ENCODE measurements at places on chromosomes 12 and 14.

- DNase-seq, result no peak
Measured at GRCh38 chr12:54977857-54978256, 6.7 kb downstream of the TESPA1 start.

DNA sequence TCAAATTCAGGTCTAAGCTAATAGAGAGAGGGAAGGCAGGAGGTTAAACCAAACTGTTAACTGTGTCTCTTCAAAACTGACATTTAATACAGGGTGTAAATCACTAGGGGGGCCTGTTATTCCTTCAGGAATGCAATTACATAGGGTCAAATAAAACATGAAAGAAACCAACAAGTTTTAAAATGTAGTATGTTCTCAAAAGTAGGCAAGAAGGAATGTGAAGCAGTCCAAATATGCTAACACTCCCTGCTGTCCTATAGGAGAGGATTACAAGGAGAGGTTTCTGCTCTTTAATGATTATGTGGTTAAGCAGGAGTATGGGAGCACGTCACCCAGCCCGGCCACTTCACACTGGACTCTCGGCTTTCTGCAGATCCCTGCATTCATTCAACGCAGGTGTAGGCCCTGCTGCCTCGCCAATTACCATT, 42.5 kb upstream of the BMP4 start:
- DNase-seq, result peak; percentile 89

GRCh38 chr12:75474116-75474515, 6.4 kb upstream of the GLIPR1 start:
- DNase-seq, result no peak

DNA sequence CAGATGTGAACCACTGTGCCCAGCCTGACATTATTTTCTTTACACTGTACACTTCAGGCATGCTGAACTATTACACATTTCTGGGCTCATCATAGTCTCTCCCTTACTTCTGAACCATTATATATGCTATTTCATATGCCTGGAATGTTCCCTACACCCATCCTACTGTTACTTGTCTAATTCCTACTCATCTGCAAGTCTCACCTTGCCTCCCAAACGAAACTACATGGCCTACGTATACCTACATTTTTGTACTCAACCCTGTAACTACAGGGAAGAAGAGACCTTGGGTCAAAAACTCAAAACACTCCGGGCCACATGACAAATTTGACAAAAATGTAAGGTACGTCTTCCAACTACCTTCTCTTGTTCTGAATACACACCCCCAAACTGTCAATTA, 9.5 kb upstream of the EEA1 start:
- no peak for DNase-seq

- DNase-seq, result no peak
Measured at GRCh38 chr14:79334272-79334671, 877.0 kb downstream of the DIO2 start.

DNA sequence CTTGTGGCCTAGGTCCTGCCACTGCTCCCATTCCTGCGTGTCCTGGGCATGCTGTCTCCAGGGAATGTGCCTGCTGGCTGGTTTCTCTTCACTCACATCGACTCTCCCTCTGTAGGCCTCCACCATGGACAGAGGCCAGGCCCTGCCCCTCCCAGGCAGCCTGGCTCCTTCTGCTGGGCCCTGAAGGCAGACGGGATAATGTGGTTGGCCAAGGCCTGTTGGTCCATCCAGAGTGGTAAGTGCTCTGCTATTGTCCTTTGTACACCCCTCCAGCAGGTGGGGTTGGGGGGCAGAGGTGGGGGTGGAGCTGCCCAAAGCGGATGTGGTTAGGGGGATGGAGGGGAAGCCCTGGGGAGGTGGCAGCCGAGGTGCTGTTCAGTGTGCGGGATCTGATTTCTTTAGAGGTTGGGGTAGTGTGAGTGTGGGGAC, 9.5 kb upstream of the NR4A1 start:
- peak; percentile 43 for DNase-seq

DNA sequence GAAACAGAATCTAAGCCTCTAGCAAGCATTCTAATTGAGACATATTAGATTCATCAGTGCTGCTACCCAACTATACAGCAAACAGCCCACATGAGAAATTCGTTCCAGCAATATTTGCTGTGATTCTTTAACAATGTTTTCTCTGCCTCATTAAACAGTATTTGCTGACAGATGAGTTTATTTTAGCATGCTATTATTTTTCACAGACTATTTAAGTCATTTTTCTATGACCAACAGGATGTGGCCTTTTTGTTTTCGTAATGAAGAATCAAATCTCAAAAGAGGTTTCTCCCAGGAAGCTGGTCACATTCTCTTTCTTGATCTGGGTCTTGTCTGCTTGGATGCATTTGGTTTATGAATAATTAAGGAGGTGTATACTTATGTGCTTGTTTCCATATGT, 23.2 kb upstream of the SERPINA12 start:
- peak; percentile 24 for DNase-seq

DNA sequence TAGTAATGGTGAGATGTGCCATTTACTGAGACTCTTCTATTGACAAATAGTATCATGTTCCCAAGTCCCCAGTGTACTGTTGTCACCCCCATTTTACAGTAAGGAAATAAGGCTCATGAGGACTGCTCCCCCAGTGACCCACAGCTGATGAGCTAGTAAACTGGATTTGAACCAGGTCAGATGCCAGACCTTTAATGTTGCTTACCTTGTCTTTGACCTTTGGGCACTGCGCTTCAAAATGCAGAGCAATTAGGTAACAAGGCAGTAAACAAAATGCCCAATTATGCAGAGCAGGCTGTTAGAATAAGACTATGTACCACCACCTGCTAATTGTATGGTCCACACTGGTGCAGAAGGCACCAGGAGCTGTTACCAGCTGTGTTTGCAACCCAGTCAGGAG, 38.5 kb upstream of the RIN3 start:
- no peak for DNase-seq

GRCh38 chr12:126994599-126994998, 1272.4 kb upstream of the TMEM132C start:
- DNase-seq, result no peak

DNA sequence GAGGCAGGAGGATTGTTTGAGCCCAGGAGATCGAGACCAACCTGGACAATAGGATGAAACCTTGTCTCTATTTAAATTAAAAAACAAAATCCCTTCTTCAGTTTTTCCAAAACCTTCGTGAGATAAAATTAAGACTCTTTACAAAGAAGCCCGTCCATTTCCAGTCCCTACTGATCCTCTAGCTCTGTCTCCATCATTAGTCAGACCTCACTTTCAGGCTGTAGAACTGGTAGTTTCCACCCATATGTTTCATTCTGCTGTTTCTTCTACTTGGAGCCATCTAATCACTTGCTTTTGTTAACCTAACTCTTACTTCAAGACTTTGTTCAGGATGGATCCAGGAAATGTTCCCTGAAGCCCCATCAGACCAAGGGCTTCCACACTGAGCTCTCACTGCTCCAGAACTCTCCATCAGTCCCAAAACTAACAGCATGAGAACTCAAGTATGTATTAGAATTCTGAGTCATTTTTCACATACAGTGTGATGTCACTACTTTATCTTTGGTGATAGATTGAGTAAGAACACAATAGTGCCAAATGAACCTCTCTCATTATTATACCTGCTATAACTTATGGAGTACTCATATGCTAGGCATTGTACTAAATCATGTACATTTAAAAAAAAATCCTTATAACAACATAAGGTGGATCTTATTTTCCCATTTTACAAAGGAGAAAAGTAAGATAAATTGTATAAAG, 90.8 kb downstream of the PRICKLE1 start:
- no peak for DNase-seq

DNA sequence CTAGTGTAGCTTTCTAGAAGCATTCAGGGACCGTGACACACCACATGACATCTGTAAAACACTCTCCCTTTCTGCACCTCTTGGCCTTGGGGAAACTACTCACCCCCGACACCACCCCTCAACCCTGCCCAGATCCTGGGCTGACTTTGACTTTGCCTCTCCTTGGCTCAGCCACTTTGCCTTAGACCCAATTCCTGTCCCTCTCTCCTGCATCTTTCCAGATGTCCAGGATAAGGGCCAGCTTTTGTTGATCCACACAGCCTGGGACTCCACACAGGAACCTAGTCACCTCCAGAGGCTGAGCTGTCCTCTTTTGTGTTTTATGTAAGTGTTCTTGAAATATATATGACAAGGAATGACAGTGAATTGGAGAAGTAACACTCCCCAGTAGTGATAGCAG, 153.7 kb upstream of the PLXNC1 start:
- DNase-seq, result no peak

- DNase-seq, result no peak
Measured at GRCh38 chr12:98868076-98868475, 223.0 kb downstream of the APAF1 start.

GRCh38 chr14:64421166-64421565, 33.0 kb downstream of the MTHFD1 start:
- peak; percentile 94 for DNase-seq

- DNase-seq, result peak; percentile 44
Measured at GRCh38 chr14:61567838-61568571, 127.3 kb upstream of the HIF1A start.

DNA sequence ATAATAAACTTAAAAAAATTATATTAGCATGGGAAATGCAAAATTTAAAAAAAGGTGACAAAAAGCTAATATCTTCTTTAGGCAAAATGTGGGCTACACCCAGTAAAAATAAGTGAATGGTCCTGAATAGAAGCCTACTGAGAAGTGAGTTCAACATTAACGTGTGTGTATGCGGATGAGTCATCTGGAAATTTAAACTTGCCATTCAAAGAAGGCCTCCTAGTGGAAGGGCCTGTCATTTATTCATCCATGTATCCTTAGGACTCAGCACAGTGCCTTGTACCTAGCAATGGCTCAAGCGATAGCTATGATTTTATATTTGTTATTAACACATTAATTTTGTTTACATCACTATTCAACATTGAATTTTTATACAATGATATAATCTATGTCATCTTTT, 226.2 kb downstream of the NUBPL start:
- DNase-seq, result peak; percentile 5

GRCh38 chr14:58463147-58463546, 35.6 kb downstream of the KIAA0586 start:
- DNase-seq, result no peak

GRCh38 chr12:29131539-29131938, 17.5 kb upstream of the FAR2 start:
- peak; percentile 42 for DNase-seq

DNA sequence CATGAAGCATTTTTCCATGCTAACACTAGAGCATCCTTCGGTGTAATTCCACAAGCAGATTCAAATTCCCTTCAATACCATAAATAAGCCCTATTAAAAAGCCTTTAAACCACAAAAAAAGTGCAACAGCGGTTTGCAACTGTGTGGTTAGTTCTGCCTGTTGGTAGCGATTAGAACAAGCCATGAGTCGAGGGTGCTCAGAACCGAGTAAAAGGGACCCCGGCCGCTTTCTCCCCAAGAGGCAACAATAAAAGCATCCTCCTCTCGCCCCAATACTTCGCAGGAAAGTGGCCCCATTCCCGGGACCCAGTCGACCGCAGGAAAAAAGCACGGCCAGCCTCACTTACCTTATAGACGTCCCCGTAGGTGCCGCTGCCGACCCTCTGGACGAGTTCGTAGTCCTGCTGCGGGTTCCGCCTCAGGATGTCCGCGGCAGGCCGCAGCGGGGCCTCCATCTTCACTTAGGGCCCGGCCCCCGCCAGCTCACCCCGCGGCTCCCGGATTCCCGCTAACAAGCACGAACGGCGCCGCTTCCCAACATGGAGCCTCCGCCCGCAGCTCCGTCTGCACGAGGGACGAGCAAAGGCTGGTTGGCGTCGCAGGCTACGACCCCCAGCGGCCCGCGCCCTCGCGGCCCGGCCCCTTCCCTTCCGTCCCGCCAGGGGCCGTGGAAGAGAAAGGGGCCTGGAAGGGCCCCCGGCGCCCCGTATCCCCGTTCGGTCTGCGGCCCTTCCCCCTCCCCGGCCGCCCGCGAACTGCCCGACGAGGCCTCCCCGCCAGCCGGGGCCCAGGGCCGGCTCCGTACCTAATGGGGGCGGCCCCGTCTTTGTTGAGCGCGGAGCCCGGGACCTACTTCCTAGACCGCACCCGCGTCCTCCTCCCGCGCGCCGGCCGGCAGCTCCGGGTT, 521 bp downstream of the MAP4K5 start:
- DNase-seq, result peak; percentile 55

- DNase-seq, result peak; percentile 92
Measured at GRCh38 chr14:61527325-61528100, 167.8 kb upstream of the HIF1A start.

- DNase-seq, result no peak
Measured at GRCh38 chr12:67362526-67362925, 93.4 kb downstream of the CAND1 start.

GRCh38 chr12:38268612-38269011, 48.0 kb upstream of the ALG10B start:
- no peak for DNase-seq

DNA sequence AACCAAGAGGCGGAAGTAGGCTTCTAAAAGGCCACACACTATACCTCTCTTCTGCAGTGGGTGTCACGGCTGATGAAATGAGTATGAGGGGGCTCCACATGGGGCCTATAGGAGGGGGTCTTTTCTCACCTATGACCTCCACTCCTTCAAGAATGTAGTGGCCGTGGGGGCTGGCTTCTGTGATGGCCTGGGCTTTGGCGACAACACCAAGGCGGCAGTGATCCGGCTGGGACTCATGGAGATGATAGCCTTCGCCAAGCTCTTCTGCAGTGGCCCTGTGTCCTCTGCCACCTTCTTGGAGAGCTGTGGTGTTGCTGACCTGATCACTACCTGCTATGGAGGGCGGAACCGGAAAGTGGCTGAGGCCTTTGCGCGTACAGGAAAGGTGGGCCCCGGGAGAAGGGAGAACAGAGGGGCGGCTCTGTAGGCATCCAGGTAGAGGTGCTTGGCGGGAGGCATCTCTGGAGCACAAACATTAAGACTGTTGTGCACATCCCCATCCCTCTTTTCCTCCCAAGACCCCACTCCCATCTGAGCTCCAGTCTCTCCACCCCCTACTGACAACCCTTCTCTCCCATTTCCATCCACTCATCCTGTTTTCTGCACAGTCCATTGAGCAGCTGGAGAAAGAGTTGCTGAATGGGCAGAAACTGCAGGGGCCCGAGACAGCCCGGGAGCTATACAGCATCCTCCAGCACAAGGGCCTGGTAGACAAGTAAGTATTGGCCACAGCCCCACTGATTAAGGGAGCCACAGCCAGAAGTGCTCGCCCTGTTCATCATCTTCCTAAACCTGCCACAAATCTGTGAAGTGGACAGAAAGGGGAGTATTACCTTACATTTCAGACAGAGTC, 3.8 kb downstream of the GPD1 start:
- no peak for DNase-seq

DNA sequence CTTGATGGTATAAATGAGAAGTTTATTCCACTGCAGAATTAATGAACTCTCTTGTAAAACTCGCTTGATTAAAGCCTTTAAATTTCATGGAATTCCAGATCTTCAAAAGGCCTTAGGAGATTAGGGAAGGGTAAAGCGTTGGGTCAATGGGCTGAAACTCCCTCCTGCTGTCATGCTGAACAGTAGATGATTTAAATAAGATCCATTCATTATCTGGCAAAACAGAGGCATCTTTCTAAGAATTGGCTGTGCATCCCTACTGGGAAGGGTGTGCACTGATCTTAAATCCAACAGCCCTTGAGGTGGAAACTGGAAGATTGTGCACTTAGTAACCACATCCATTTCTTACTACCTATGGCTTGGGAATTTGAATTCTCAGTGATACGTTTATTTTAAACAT, 56.0 kb downstream of the PLCZ1 start:
- no peak for DNase-seq

All from M059J (cell line).